ENCODE measurements at places on chromosomes 6 and 20. TPM values are rescaled to one million over a fixed set of nuclear protein-coding genes. Genes with fewer than 3 reads are reported as not detected.

DNA sequence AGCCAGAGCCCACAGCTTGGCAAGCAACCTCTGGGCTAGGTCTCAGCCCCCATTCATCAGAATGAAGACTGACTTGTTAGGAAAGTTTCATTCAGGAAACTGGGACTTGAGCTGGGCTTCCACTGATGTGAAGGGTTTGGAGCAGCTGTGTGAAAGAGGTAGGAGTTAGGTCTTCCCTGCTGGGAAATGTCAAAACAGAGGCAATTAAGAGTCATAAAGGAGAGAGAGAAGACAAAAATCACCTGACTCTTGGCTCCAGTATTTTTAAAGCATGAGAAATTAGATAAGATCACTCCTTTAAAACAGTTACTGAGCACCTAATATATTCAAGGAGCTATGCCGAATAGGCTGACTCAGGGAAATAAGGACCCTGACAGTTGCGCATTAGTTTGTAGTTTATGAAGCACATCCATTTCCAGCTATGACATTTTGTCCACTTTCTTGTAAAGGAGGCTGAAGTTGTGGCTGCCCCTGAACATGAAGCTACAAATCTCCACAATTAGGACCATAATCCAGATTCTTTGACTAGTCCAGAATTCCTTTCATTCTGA lies 3.9 kb upstream of the TRIM40 start:
- no peak for DNase-seq
- no peaks in the 10 kb centered on the region for H3K36me3 ChIP-seq
- peaks cover 16% of the 10 kb centered on the region for H3K4me1 ChIP-seq
- no peak overlapping the region for H3K4me3 ChIP-seq
- no peak overlapping the region for H3K27ac ChIP-seq

The RNF114 gene
- 50.8 TPM for total RNA-seq

GRCh38 chr6:11270030-11271027 lies 37.9 kb upstream of the NEDD9 start:
- no peaks in the 10 kb centered on the region for H3K36me3 ChIP-seq
- no peak overlapping the region for H3K27ac ChIP-seq
- H3K4me1 ChIP-seq = peaks cover 17% of the 10 kb centered on the region
- no peak for DNase-seq

- no peak overlapping the region for H3K27ac ChIP-seq
- no peaks in the 10 kb centered on the region for H3K4me1 ChIP-seq
- no peak overlapping the region for H3K4me3 ChIP-seq
- H3K27me3 ChIP-seq = no peaks in the 10 kb centered on the region
- DNase-seq = no peak
- H3K36me3 ChIP-seq = no peaks in the 10 kb centered on the region
Observed at GRCh38 chr6:79813143-79813850, 134.1 kb downstream of the ELOVL4 start.

The OPRL1 gene
- total RNA-seq = 0.52 TPM

DNA sequence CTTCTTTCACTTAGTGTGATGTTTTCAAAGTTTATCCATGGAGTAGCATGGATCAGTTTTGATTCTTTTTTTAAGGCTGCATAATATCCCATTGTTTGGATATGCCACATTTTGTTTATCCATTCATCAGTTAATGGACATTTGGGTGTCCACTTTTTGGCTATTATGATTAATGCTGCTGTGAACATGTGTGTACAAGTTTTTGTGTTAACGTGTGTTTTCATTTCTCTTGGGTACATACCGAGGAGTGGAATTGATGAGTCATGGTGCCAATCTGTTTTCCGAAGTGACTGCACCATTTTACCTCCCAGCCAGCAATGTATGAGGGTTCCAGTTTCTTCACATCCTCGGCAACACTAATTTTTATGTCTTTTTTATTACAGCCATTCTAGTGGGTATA lies 78.4 kb upstream of the CCDC28A start:
- DNase-seq = no peak
- H3K27ac ChIP-seq = no peak overlapping the region
- H3K4me3 ChIP-seq = no peak overlapping the region
- peaks cover 11% of the 10 kb centered on the region for H3K4me1 ChIP-seq
- H3K27me3 ChIP-seq = no peaks in the 10 kb centered on the region
- no peaks in the 10 kb centered on the region for H3K36me3 ChIP-seq

The GPR63 gene
- 1.0 TPM for total RNA-seq

The TNNC2 gene
- 0.33 TPM for total RNA-seq

GRCh38 chr6:17813542-17813941 lies 106.8 kb upstream of the NUP153 start:
- no peaks in the 10 kb centered on the region for H3K4me1 ChIP-seq
- peaks cover 40% of the 10 kb centered on the region for H3K36me3 ChIP-seq
- H3K27ac ChIP-seq = no peak overlapping the region
- no peak overlapping the region for H3K4me3 ChIP-seq
- no peak for DNase-seq

The FAM209B gene
- total RNA-seq = 0.47 TPM

GRCh38 chr6:49978332-49979226 lies 9.2 kb upstream of the DEFB113 start:
- H3K4me1 ChIP-seq = no peaks in the 10 kb centered on the region
- no peak for DNase-seq
- H3K27me3 ChIP-seq = no peaks in the 10 kb centered on the region

GRCh38 chr6:111951497-111952085 lies 78.3 kb upstream of the FYN start:
- H3K4me3 ChIP-seq = no peak overlapping the region
- DNase-seq = no peak
- H3K4me1 ChIP-seq = peaks cover 20% of the 10 kb centered on the region
- peaks cover 7% of the 10 kb centered on the region for H3K27me3 ChIP-seq

DNA sequence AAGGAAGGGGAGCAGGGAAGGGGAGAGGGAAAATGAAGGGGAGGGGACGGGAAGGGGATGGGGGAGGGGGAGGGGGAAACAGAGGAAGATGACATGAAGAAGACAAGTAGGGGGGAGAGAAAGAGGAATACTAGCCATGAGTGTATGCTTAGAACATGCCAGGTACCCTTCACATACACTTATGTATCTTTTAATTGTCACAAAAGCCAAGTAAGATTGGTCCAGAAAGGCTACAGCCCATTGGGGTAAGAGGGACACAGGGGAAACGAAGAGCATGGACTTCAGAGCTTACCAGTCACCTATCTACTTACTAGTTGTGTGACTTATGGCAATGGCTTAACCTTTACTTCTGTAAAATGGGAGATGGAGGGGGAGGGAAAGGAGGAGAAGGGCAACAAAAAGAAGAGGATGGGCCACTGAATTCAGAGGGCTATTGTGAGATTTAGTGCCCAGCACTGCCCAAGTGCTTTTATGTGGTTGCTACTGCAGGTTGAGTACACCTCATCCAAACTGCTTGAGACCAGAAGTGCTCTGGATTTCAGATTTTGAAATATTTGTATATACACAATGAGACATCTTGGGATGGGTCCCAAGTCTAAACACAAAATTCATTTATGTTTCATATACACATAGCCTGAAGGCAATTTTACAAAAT lies 90.3 kb downstream of the ARHGAP18 start:
- no peaks in the 10 kb centered on the region for H3K4me1 ChIP-seq
- no peaks in the 10 kb centered on the region for H3K27me3 ChIP-seq
- no peak overlapping the region for H3K4me3 ChIP-seq
- H3K27ac ChIP-seq = no peak overlapping the region

- DNase-seq = no peak
- H3K4me1 ChIP-seq = no peaks in the 10 kb centered on the region
- no peak overlapping the region for H3K4me3 ChIP-seq
- H3K27ac ChIP-seq = no peak overlapping the region
Observed at GRCh38 chr6:99016355-99016754, 68.6 kb upstream of the FBXL4 start.

The SLCO4A1 gene
- 12.7 TPM for total RNA-seq

- peak overlapping the region; percentile 75 for H3K27ac ChIP-seq
- H3K27me3 ChIP-seq = no peaks in the 10 kb centered on the region
- DNase-seq = no peak
- no peak overlapping the region for H3K4me3 ChIP-seq
Observed at GRCh38 chr6:152696522-152696921, 1.2 kb upstream of the MYCT1 start.

- H3K4me3 ChIP-seq = no peak overlapping the region
- H3K4me1 ChIP-seq = no peaks in the 10 kb centered on the region
- H3K27ac ChIP-seq = no peak overlapping the region
- no peaks in the 10 kb centered on the region for H3K36me3 ChIP-seq
- no peaks in the 10 kb centered on the region for H3K27me3 ChIP-seq
- DNase-seq = no peak
Observed at GRCh38 chr6:45196121-45196520, 132.0 kb upstream of the RUNX2 start.

The RAET1G gene
- 0.19 TPM for total RNA-seq

DNA sequence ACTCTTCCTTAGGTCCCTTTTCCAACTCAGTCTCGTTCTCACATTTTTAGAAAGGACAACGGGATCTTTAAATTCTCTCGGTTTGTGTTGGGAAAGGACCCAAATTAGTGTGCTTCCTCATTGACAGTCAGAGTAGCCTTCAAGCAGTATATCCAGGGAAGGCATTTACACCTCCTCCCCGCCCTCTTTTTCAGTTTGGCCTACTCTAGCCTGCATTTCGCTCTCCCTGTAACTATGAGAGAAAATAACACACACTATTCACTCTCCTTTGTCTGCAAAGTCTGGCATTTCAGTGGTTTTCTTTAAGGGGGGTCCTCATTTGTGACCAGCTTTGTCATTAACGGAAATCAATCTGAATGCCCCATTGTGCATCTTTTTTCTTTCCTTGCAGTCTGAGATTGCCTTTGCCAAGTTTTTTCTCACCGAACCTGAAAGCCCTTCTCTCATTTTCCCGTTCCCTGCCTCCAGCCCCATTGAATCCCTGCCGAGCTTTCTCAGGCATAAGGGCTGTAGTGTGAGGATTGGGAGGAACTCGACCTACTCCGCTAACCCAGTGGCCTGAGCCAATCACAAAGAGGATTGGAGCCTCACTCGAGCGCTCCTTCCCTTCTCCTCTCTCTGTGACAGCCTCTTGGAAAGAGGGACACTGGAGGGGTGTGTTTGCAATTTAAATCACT lies 393 bp upstream of the FABP7 start:
- no peak overlapping the region for H3K27ac ChIP-seq
- peaks cover 27% of the 10 kb centered on the region for H3K27me3 ChIP-seq
- H3K4me3 ChIP-seq = no peak overlapping the region
- no peaks in the 10 kb centered on the region for H3K4me1 ChIP-seq
- no peak for DNase-seq

DNA sequence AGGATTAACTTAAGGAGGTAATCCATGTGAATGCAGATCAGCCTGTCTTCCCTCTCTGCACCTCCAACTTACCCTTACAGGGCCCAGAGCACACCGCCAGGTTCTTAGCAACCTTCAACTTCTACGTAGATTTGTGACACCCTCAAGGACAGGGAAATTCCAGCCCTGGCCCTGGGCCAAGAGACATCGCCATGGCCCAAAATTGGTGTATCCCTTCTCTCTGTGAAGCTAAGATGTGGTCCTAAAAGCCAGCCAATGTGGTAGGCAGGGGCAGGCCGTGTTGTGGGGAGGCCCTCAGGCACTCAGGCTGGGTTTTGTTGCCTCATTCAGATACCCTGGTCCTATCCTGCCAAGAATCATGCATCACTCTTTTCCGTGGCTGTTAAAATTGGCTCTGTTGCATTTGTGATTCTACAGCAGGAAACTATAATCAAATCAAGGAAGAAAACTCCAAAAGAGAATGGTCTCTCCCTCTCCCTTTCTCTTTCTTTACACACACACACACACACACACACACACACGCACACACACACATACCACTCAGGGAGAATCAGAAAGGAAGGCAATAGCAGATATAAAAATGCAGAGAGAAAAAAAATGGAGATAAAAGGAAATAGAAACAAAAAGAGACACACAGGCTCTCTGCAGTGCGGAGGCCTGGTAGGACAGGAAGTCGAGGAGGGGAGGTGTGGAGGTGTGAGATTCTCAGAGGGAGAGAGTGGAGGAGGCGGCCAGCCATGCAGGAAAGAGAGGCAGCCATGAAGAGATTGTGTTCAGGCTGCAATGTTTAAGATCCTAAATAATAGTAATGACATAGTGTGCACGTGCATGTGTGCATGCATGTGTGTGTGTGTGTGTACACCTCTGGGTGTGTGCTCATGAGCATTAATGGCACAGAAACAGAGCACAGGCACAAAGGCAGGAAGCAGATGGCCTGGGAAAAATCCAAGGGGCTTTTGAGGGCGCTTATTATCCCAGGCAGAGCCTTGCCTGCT lies 201.8 kb upstream of the LRFN2 start:
- H3K4me1 ChIP-seq = peaks cover 5% of the 10 kb centered on the region
- no peak for DNase-seq
- peaks cover 13% of the 10 kb centered on the region for H3K27me3 ChIP-seq

The TBC1D22B gene
- total RNA-seq = 6.1 TPM

GRCh38 chr20:40678286-40678875 lies 10.7 kb downstream of the MAFB start:
- no peak overlapping the region for H3K27ac ChIP-seq
- no peak for DNase-seq
- H3K4me3 ChIP-seq = no peak overlapping the region
- H3K4me1 ChIP-seq = peaks cover 13% of the 10 kb centered on the region

The BIRC7 gene
- total RNA-seq = 0.27 TPM

The VNN1 gene
- total RNA-seq = 1.1 TPM

- H3K36me3 ChIP-seq = no peaks in the 10 kb centered on the region
- peaks cover 37% of the 10 kb centered on the region for H3K4me1 ChIP-seq
- peak overlapping the region; percentile 66 for H3K4me3 ChIP-seq
- H3K27me3 ChIP-seq = peaks cover 97% of the 10 kb centered on the region
- no peak overlapping the region for H3K27ac ChIP-seq
- no peak for DNase-seq
Observed at GRCh38 chr6:127120023-127120786, 1.7 kb downstream of the RSPO3 start.

The CFAP61 gene
- total RNA-seq = 54.8 TPM

The FNDC1 gene
- 1.8 TPM for total RNA-seq

- H3K4me3 ChIP-seq = no peak overlapping the region
- peaks cover 56% of the 10 kb centered on the region for H3K4me1 ChIP-seq
- no peaks in the 10 kb centered on the region for H3K27me3 ChIP-seq
- DNase-seq = no peak
- H3K27ac ChIP-seq = peak overlapping the region; percentile 84
Observed at GRCh38 chr20:49591217-49591865, 23.4 kb upstream of the PTGIS start.

- H3K27ac ChIP-seq = no peak overlapping the region
- no peaks in the 10 kb centered on the region for H3K4me1 ChIP-seq
- peaks cover 19% of the 10 kb centered on the region for H3K27me3 ChIP-seq
- DNase-seq = no peak
Observed at GRCh38 chr6:106495014-106495413, 134.3 kb downstream of the RTN4IP1 start.
